ENCODE measurements at places on chromosomes 5 and 9. TPM values are rescaled to one million over a fixed set of nuclear protein-coding genes. Genes with fewer than 3 reads are reported as not detected.
A peak's percentile ranks its signal among the peaks of the same experiment; 100 is the strongest.

DNA sequence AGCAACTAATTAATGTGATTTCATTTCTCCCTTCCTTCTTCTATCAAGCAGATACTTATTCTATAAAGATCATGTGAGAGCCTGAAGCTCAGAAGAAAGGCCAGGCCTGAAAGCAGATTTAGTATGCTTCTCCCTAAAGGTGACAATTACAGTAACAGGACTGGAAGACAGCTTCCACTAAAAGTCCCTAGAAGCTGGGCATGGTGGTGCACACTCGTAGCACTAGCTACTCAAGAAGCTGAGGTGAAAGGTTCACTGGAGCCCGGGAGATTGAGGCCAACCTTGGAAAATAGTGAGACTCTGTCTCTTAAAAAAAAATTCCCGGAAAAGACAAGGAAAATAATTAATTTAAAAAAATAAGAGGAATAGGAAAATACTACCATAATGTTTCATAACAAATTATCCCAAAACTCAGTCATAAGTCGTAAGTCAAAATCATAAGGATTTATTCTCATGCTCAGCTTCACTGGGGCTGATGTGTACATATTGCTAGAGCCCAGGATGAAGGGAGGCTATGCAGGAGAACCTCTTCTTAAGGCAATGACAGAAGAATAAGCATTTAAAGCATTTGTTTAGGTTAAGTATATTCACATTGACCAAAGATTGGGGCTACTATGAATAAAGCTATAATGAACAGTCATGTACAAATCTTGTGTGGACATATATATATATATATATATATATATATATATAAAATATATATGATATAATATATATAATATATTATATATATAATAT is 210.8 kb upstream of the SMARCA2 start:
- H3K4me1 ChIP-seq = no peaks in the 10 kb centered on the region
- H3K36me3 ChIP-seq = no peaks in the 10 kb centered on the region
- no peak for DNase-seq
- no peak overlapping the region for H3K27ac ChIP-seq
- H3K27me3 ChIP-seq = no peaks in the 10 kb centered on the region
- H3K4me3 ChIP-seq = no peak overlapping the region

- no peaks in the 10 kb centered on the region for H3K36me3 ChIP-seq
- H3K4me3 ChIP-seq = no peak overlapping the region
- DNase-seq = no peak
- H3K4me1 ChIP-seq = peaks cover 15% of the 10 kb centered on the region
- no peak overlapping the region for H3K27ac ChIP-seq
- H3K27me3 ChIP-seq = no peaks in the 10 kb centered on the region
These were observed 152.3 kb downstream of the GOLPH3 start for GRCh38 chr5:32021771-32022170.

DNA sequence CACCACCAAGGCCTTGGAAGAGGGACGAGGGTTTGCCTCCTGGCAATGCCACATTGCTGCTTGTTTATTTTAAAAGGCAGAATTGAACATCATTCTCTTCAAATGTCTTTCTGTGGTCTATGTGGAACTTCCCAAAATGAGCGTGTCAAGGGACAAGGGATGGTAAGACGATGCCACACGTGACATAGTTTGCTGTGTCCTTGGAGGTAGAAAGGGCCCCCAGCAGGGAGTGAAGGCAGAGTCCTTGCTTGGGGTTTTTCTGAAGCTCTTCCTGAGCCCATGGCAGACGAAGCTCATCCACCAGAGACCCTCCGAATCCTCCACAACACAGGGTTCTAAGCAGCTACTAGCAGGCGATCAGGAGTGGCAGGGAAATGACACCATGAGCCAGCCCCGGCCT is 28.3 kb downstream of the PRRX2 start:
- no peak overlapping the region for H3K27ac ChIP-seq
- no peaks in the 10 kb centered on the region for H3K36me3 ChIP-seq
- H3K4me1 ChIP-seq = peaks cover 10% of the 10 kb centered on the region
- peaks cover 44% of the 10 kb centered on the region for H3K27me3 ChIP-seq
- no peak for DNase-seq

- no peaks in the 10 kb centered on the region for H3K4me1 ChIP-seq
- H3K27me3 ChIP-seq = no peaks in the 10 kb centered on the region
- H3K36me3 ChIP-seq = no peaks in the 10 kb centered on the region
- H3K27ac ChIP-seq = no peak overlapping the region
- no peak for DNase-seq
These were observed 71.9 kb downstream of the AMBP start for GRCh38 chr9:114006155-114006550.

The SPINK13 gene
- total RNA-seq = not detected

DNA sequence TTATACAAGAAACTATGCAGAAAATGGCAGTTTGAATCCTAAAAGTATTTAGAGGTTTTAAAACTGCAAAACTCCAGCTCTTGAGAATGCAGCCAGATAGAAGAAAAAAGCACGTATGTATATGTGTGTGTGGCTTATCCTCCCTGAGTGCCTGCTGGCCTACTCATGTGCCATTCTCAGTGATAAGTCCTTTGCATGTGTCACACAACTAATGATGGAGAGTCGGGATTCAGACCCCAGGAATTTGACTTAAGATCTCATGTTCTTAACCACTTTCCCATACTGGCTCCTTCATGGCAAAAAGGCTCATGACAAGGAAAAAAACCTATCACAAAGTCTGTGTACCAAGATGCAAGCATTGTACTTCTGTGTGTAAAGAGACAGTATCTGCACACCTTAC is 26.6 kb downstream of the SMARCA2 start:
- no peak overlapping the region for H3K27ac ChIP-seq
- H3K36me3 ChIP-seq = no peaks in the 10 kb centered on the region
- H3K4me3 ChIP-seq = no peak overlapping the region
- H3K4me1 ChIP-seq = no peaks in the 10 kb centered on the region
- no peak for DNase-seq

The ADAMTS19 gene
- total RNA-seq = 23.3 TPM

The RACK1 gene
- 3,567 TPM for total RNA-seq

- H3K4me3 ChIP-seq = peak within 1 kb of the TSS; percentile 29
- H3K27me3 ChIP-seq = no peaks in the 10 kb centered on the region
- no peaks in the 10 kb centered on the region for H3K36me3 ChIP-seq
- peak; percentile 92 for DNase-seq
- H3K27ac ChIP-seq = no peak within 1 kb of the TSS
- peaks cover 40% of the 10 kb centered on the region for H3K4me1 ChIP-seq
These were observed at the start of gene SH3RF2 for GRCh38 chr5:145936401-145937131. Gene SH3RF2 (plus strand): TSS chr5:145936578. CDS start chr5:145937929, 1,351 bp downstream.

- DNase-seq = no peak
- H3K27ac ChIP-seq = no peak overlapping the region
- H3K27me3 ChIP-seq = no peaks in the 10 kb centered on the region
- no peaks in the 10 kb centered on the region for H3K36me3 ChIP-seq
- peaks cover 8% of the 10 kb centered on the region for H3K4me1 ChIP-seq
These were observed 7.3 kb downstream of the PLAC8L1 start for GRCh38 chr5:146098047-146098446.

GRCh38 chr9:2016408-2017330 is 1.5 kb downstream of the SMARCA2 start:
- peaks cover 100% of the 10 kb centered on the region for H3K27me3 ChIP-seq
- DNase-seq = peak; percentile 78
- no peak overlapping the region for H3K27ac ChIP-seq
- H3K4me1 ChIP-seq = peaks cover 17% of the 10 kb centered on the region
- peak overlapping the region; percentile 71 for H3K4me3 ChIP-seq
- H3K36me3 ChIP-seq = no peaks in the 10 kb centered on the region

GRCh38 chr5:114097570-114097969 is 264.3 kb upstream of the KCNN2 start:
- H3K27ac ChIP-seq = no peak overlapping the region
- H3K4me1 ChIP-seq = no peaks in the 10 kb centered on the region
- H3K36me3 ChIP-seq = no peaks in the 10 kb centered on the region
- H3K4me3 ChIP-seq = no peak overlapping the region
- no peaks in the 10 kb centered on the region for H3K27me3 ChIP-seq

- no peaks in the 10 kb centered on the region for H3K4me1 ChIP-seq
- no peak overlapping the region for H3K27ac ChIP-seq
- no peak overlapping the region for H3K4me3 ChIP-seq
- no peaks in the 10 kb centered on the region for H3K27me3 ChIP-seq
- no peaks in the 10 kb centered on the region for H3K36me3 ChIP-seq
These were observed 155.9 kb upstream of the COL5A1 start for GRCh38 chr9:134485653-134486052.

DNA sequence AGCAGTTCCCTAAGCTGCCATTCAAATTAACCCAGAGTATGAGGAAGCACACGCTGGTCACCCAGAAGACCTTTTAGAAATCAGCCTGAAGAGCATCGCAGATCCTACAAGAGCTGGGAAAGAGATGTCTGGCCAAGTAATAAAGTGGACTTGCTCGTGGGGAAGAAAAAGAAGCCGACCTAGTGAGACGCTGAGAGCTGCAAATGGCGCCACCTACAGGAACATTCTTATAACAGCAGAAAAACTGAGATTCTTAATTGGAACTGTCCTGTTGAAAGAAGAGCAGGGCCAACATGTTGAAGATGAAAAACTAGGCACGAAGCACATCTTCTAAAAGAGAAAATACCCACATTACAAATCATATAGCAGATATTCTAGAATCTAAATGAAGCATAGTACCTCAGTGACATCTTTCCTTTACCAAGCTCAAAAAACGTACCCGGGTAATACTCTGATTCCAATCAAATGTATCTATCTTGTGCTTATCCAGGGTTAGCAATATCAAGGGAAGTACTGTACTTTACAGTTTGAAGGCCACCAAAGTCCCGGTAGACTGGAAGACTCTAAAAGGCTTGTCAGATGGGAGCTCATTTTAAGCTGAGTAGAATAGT is 3.9 kb upstream of the GNAQ start:
- peak; percentile 80 for DNase-seq
- H3K4me1 ChIP-seq = peaks cover 10% of the 10 kb centered on the region
- H3K4me3 ChIP-seq = no peak overlapping the region
- H3K27ac ChIP-seq = no peak overlapping the region
- H3K27me3 ChIP-seq = no peaks in the 10 kb centered on the region

The NMUR2 gene
- not detected for total RNA-seq

- H3K27ac ChIP-seq = no peak overlapping the region
- no peaks in the 10 kb centered on the region for H3K27me3 ChIP-seq
- no peak for DNase-seq
- no peaks in the 10 kb centered on the region for H3K36me3 ChIP-seq
These were observed 5.0 kb downstream of the CD14 start for GRCh38 chr5:140627972-140628371.

DNA sequence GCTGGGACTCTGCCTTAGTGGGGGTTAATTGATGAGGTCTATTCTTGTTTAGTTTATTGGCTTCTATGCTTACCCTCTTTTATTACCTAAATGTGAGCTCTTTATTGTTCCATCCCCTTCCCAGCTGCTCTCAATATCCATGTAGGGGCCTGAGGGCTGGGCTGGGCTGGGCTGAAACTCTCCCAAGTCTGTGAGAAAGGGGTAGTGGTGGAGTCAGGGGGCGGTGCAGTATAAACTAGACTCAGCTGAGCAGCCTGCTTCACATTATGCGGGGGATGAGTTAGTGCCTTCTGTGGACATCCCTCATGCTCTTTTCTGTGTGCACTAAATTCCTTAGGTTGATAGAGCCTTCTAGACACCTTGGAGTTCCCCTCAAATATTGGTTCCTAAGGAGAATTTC is 451.8 kb upstream of the PTGER4 start:
- no peaks in the 10 kb centered on the region for H3K27me3 ChIP-seq
- DNase-seq = peak; percentile 5
- no peaks in the 10 kb centered on the region for H3K36me3 ChIP-seq
- H3K4me3 ChIP-seq = no peak overlapping the region

DNA sequence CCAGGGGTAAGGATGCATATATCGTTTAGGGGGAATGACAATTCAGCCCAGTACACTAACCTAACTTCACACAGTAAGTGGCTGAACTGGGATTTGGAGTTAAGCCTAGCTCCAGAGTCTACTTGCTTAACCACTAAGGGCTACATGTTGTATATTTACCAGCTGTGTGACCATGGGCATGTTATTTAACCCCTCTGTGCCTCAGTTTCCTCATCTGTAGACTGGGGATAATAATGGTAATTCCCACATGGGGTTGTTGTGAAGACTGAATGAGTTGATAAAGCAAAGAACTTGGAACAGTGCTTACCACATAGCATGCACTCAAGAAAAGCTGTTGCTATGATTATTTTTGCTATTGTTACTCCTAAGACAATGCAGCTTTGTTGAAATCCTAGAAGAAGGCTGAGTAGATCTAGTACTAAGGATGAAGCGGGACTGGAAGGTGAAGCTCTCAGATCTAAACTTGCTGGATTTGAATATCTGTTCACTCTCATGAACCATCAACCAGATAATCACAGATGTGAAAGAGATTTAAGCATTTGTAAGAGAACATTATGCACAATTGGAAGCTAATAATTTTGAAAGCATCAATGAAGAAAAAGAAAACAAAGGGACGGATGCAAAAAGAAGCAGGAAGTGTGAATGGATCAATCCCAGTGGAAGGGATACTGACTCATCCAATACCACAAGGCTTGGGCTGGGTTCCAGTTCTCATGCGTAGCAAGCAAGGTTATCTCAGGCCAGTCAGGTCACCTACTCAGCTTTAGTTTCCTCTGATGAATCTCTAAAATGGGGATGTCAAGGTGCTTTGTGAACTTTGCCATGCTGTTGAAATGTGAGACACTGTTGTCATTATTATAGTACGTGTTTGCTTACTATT is 78.5 kb upstream of the TBC1D2 start:
- H3K27me3 ChIP-seq = no peaks in the 10 kb centered on the region
- DNase-seq = no peak
- H3K4me1 ChIP-seq = no peaks in the 10 kb centered on the region
- no peak overlapping the region for H3K27ac ChIP-seq
- no peaks in the 10 kb centered on the region for H3K36me3 ChIP-seq

- H3K4me3 ChIP-seq = no peak overlapping the region
- no peak overlapping the region for H3K27ac ChIP-seq
- peaks cover 16% of the 10 kb centered on the region for H3K4me1 ChIP-seq
- H3K27me3 ChIP-seq = no peaks in the 10 kb centered on the region
These were observed 54.7 kb upstream of the UBAC1 start for GRCh38 chr9:136015656-136016571.

- no peaks in the 10 kb centered on the region for H3K36me3 ChIP-seq
- no peaks in the 10 kb centered on the region for H3K4me1 ChIP-seq
- no peaks in the 10 kb centered on the region for H3K27me3 ChIP-seq
- no peak overlapping the region for H3K4me3 ChIP-seq
- H3K27ac ChIP-seq = no peak overlapping the region
These were observed 134.6 kb downstream of the PHF2 start for GRCh38 chr9:93711002-93711401.

DNA sequence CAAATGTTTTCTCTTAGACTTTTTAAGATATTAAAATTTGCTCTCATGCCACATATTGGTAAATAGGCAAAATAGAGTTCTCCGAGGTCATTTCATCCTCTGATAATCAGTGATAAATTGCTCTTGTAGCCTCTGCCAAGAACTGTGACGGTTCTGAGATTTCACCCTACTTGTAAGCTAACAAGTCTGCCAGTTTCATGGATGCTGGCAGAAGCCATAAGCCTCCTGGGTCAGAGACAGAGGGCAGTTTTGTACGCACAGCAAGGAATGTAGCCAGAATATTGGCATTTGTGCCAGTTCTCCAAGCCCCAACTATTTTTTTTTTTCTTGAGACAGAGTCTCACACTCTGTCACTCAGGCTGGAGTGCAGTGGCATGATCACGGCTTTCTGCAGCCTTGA is 945.0 kb upstream of the WWC1 start:
- no peaks in the 10 kb centered on the region for H3K27me3 ChIP-seq
- H3K4me1 ChIP-seq = peaks cover 3% of the 10 kb centered on the region
- no peak for DNase-seq
- H3K36me3 ChIP-seq = no peaks in the 10 kb centered on the region

GRCh38 chr5:8239198-8239597 is 370.2 kb downstream of the MTRR start:
- no peak overlapping the region for H3K4me3 ChIP-seq
- no peaks in the 10 kb centered on the region for H3K36me3 ChIP-seq
- no peak for DNase-seq
- no peaks in the 10 kb centered on the region for H3K27me3 ChIP-seq
- H3K4me1 ChIP-seq = no peaks in the 10 kb centered on the region
- H3K27ac ChIP-seq = no peak overlapping the region

Data from neural progenitor cell (in vitro differentiated cells).